ENCODE measurements at places on chromosomes 1 and 21.
A peak's percentile ranks its signal among the peaks of the same experiment; 100 is the strongest.

DNA sequence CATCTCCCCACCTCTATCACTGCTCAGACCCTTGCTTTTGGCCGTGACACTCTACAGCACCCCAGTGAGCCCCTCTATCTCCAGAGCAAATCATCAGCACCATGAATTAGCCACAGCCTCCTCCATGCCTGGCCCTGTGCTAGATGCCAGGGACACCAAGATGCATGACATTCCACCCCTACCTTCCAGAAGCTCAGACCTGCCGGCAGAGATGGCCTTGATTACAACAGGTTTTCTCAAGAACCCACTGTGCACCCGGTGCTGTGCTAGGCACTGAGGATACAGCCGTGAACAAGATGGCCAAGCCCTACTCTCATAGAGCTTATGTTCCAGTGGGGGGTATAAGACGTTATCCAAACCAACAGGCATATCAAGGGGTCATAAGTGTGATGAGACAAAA is 30.6 kb downstream of the CDK18 start:
- DNase-seq: no peak

DNA sequence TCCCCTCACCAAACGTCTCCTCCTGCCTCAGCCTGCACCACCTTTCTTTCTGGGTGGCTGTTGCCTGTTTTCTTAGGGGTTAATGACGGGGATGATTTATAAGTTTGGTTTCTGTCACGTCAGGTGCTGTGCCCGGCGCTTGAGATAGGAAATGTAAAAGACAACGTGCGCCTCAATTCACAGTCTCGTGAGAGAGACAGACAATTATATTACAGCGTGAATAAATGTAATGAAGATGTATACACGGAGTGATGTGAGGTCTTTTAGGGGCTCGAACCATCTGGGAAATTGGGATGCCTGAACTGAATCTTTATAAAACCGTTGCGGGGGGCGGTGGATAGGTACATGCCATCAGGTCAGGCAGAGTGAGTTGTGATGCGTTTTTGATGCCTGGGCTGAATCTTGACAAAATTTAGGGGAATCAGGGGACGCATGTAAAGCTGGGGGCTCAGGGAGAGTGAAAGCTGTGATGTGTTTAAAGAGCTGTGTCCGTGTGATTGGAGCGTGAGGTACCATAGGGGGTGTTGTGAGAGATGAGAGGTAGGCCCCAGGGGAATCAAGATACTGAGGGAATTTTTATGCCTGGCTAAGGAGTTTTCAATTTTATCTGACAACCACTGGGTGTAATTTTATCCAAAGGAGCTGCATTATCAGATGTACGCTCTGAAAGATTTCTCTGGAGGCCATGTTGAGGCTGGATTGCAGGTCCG is 831 bp downstream of the TIPRL start:
- peak; percentile 16 for DNase-seq

DNA sequence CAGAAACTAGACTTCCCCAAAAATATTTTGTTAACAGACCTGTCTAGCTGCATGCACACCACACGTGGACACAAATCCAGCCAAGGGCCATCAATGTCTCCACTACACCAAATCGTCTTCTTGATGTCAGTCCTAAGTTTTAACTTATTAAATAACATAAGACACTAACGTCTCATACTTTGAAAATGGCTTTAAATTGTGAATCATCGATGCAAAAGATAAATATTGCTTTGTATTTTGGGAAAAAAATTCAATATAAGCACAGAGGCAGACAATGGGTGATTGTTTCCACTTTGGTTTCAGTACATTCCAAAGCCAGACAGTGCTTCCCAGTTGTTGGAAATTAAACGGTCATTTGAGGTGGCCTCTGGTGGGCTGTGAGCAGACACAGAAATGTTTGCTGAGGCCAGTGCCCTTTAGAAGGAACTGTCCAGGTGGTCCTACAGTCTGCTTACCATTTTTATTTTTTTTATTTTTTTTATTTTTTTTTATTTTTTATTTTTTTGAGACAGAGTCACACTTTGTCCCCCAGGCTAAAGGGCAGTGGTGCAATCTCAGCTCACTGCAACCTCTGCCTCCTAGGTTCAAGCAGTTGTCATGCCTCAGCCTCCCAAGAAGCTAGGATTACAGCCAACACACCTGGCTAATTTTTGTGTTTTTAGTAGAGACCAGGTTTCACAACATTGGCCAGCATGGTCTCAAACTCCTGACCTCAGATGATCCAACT is 1.8 kb upstream of the KIAA2013 start:
- DNase-seq: no peak

DNA sequence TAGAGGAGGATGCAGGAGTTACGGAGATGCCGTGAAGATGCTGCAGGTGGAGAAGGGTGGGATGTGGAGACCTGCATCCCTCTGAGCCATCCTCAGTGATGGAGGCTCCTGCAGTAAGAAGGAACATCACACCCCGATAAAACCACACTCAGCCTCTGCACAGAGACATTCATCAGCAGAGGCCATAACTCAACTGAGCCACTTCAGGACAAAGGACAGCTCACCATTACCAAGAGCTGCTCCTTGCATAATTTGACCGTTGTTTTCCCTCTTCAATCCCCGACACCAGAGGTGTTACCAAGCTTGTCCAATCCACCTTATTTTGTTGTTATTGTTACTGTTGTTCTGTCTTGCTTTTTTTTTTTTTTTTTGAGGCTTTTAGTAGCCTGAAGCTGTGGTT is 543.9 kb downstream of the AJAP1 start:
- DNase-seq: no peak

DNA sequence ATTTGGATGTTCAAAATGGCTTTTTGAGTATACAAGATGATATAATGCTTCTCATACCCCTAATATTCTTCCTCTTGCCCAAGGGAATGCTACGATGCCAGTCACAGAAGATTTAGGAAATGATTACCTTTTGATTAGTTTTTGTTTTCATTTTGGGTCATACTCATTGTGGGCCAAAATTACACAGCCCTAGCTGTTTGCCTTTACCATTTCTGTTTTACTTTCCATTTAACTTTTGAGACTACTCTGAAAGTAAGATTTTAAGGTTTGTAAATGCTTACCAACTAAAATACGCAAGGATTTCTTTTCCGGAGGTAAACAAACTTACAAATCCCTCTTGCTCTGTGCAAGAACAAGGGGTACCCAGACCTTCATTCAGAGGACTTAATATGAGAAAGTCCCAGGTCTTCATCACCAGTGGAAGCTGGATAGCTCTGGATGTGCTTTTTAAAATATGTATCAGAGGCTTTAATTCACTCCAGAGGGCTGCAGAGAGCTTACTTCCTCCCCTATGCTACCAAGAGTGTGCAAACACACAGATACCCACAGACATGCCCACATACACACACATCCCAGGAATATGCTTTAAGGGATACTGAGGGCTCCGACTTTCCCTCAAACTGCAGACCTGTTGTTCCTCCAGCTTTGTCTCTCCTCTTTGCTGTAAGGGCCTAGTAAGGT is 631.4 kb downstream of the SMYD3 start:
- no peak for DNase-seq

DNA sequence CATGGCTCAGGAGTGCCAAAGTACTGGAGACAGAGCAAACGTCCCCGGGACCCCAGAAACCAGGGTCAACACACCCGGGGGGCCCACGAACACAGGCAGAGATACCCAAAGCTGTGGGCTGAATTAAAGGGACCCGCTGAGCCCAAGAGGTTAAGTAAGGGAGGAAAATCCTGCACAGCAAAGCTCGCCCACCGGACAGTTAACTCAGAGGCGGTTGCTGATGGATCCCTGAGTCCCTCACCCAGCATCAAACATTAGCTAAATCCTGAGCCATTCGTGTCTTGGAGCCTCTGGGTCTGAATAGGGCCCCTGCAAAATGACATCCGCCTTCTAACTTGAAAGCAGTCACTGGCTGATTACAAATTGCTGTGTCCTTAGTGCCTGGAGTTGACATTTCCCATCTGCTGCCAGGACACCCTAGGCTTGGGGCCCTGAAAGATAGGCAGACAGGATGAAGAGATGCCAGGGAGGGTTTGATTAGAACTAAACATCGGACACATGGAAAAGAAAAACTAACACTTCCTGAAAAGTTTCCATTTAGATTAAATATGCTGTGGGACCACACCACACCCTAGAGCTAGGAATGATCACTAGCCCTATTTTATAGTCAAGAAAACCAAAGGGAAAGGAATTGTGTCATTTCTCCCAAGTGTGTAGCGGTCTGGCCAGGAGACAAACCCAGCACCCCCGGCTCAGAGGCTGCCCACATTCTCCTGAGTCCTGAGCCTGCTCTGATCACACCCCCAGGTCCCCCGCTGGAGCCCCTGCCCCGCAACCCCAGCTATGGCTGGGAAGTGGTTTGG is 239.3 kb downstream of the NPHP4 start:
- no peak for DNase-seq

GRCh38 chr1:151867321-151867720 is 13.8 kb upstream of the THEM5 start:
- DNase-seq: no peak

GRCh38 chr1:14282707-14283106 is 315.8 kb upstream of the KAZN start:
- DNase-seq: no peak

DNA sequence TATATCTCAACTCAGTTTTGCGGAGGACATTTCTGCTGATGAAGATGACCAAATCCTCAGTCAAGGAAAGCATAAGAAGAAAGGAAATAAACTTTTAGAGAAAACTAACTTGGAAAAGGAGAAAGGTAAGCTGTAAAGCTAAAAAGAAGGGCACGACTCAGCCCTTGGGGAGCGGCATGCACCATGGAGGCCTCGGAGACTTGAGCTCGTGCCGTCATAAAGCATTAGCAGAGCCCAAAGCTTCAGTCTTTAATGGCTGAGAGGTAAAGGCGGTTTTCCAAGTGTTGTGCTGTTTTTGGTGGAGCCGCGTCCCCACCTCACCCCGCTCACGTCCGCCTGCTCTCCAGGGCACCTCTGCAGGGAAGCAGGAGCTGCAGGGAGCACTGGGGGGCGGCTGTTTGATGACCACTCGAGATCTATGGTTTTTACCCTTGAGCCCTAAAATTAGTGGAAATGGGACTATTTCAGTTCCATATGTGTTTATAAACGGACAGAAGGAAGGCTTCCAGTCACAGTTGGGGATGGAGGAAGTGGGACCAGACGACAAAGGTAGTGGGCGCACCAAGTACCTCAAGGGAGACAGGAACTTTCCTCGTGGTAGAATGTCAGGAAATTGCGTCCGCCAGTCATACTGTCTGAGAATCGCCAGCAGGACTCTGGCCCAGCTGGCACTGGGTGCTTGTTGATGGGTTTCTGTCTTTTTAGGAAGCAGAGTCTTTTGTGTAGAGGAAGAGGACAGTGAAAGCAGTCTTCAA is 27.6 kb downstream of the RRP1B start:
- no peak for DNase-seq

- no peak for DNase-seq
These were observed 1464.8 kb upstream of the PRMT6 start for GRCh38 chr1:105591681-105592080.

DNA sequence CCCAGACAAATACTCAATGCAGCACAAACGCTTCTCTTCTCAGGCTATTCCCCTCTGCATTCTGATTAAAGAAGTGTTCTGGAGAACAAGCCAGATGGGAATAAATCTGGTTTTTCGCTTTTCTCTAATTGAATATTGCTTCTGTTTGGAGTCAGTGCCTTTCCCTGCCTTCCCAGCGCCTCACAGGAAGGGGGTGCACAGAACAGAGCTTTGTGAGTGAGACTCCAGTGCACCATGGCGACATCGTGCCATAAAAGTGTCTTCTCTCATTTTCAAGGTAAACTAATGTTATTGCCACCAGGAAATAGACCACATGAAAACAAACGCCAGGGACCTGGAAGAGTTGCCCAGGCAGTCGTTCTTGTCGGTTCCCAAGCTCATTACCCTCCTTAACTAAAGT is 43.6 kb upstream of the SLC45A1 start:
- no peak for DNase-seq

DNA sequence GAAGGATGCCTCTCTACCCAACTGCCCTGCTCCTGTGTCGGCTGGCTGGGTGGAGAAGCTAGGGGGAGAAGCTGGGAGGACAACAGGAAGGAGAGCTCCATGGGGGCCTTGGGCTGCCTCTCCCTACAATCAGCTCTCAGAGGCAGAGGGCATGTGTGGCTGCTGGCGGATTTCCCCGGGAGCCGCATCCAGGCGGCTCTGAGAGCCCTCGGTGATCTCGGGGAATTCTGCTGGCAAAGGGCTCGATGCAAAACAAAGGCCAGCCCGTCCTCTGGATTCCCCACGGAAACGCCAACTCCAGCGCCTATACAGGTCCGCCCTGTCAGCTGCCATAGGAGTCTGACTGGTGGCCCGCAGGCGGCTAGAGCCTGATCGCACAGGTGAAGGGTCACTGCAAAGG is 26.4 kb upstream of the EVA1B start:
- no peak for DNase-seq

GRCh38 chr1:2526824-2527555 is 594 bp upstream of the PANK4 start:
- DNase-seq: no peak

DNA sequence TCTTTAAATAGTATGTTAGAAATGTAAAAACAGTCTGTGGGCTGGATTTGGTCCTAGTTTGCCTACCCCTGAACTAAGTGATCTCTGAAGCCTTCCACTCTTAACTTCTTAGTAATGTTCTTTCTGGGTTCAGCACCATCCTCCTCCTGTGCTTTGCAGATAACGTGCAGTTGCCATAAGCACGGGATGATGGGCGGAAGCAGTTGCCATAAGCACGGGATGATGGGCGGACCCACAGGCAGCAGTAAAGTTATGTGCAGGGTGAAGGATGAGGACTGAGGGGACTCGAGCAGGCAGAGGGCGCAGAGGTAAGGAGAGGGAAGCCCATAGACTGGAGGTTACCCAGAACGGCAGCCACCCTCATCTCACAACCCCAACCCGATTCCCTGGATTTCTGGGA is 25.6 kb downstream of the GPA33 start:
- DNase-seq: no peak

DNA sequence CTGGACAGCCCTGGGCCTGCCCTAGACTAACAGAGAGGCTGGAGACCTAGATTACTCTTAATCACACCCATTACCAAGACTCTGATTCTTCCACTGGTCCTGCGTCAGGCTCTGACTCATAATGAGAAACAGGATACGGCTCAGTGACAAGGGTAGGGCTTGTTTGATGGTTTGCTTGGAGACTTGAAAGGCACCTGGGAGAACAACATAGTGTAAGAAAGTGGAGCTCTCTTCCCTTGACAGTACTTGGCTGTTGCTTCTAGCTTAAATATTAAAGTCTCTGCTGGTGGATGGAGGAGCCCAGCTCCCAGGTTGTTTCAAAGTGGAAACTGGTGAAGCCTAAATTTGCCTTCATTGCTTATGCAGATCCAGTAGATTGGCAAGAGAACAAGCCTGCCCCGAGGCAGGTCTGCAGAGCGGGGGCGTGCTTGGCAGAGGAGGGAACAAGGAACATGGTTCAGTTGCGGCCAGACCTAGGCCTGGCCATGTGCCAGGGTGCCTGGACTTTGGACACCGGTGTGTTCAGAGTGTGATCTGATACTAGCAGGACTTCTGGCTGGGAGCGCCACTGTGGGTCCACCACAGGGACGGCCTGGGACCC is 480.6 kb downstream of the CAMTA1 start:
- no peak for DNase-seq

DNA sequence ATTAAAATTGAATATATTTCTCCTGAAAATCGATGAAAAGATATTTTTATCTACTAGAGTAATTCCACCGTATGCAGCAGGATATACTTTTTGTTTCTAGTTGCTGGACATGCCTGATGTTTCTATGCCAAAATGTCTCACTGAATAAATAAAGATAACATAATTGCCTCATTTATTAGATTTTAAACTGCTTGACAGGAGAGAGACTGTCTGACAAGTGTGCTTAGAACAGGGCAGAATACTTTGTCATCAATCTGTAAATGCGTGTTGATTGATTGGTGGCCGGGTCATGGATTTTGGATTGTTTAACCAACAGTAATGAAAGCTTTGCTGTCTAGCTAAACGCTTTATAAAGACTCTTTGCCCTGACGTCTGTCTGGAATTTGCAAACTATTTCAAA is 339.0 kb downstream of the CHRM3 start:
- no peak for DNase-seq
